ENCODE measurements at places on chromosomes 5 and 9.

GRCh38 chr9:122162415-122162814 lies 2.7 kb downstream of the MORN5 start:
- DNase-seq: no peak

- DNase-seq: no peak
Measured at GRCh38 chr5:139335811-139336210, 5.8 kb upstream of the PAIP2 start.

DNA sequence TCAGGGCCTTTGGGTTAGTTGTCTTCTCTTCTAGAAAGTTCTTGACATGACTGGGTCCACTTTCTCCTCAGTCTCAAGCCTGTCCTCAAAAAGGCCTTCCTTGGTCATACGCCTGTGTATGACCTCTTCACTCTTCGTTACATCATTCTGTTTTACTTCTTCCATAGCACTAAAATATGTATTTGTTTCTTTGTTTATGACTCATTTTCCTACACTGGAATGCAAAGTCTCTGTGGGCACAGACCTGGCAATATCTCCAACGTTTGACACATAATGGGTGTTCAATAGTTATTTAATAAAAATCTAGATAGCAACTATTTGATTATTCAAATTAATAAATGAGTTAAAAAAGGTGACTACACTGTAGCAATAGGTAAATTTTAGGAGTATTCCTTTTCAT lies 85.1 kb downstream of the YIPF5 start:
- DNase-seq: no peak

- no peak for DNase-seq
Measured at GRCh38 chr9:107105784-107106183, 177.3 kb upstream of the RAD23B start.

- no peak for DNase-seq
Measured at GRCh38 chr5:96788112-96788749, 19.5 kb downstream of the ERAP1 start.

GRCh38 chr5:74945561-74946165 lies 79.5 kb upstream of the FAM169A start:
- DNase-seq: no peak

GRCh38 chr9:70030156-70030555 lies 13.5 kb upstream of the MAMDC2 start:
- DNase-seq: no peak

DNA sequence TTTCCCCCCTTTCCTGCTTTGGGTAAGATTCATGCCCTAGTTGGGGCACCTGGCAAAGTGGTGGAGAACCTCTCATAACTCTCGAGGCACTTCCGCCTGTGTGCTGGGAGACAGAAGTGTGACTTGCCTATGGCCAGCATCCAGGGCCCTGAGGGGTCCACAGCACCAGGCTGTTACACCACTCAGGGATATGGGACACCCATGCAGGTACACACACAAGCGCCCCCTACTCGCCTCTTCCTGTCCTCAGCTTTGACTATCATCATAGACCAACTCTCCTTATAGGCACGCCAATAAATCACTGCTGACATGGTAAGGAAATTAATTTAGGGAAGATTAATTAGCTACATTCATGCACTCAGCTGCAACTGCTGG lies 45.4 kb downstream of the SHB start:
- DNase-seq: no peak

DNA sequence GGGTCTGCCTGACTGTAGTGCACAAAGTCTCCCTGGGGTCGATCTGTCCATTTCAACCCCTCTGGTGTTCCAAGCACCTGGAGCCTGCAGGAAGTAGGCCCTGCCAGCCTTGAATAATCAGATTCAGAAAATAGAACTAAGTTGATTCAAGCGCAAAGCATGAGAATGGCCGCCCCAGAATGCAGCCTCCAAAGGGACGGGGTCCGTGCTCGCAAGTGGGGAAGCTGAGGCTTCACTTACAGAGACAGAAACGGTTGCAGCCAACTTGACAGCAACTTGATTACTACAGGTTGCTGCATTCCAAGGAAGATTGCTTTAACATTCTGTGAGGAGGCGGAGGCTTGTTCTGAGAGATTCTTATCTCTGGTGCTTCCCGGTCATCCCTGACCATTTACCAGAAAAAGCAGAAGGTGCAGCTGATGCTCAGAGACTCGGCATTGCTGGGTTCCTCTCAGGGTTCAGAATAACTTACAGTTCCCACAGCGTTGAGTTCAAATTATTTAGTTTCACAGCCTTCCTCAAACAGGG lies 14.9 kb upstream of the LRRC14B start:
- no peak for DNase-seq

DNA sequence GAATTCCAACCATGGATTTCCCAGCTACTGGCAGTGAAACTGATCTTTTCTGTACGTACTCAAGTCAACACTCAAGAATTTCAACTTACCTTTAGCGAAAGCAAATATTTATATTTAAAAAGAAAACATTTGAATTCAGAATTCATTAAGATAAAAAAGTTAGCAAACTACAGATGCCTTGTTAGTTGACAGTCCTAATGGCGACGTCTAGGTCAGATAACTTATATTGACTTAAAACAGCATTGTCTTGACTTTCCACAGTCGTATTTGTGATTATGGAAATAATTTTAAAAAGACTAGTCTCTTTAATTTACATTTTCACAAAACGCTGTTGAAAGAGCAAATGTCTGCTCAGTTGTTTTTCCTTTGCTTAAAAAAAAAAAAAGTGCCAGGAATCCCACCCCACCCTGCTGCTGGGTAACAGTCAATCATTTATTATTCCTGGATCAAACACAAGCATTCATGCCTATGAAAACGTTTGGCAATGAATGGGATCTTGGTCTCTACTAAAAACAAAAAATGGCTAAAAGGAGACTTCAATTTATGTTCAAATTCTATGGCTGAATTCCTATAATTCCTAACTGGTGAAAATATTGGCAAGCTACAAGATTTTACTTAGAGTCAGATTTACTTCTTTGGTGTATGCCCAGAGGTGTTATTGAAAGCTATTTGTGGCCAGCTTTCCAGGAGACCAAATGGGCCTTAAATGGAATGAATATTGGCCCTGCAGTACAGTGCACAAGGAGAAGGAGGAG lies 22.0 kb downstream of the OR2S2 start:
- no peak for DNase-seq

DNA sequence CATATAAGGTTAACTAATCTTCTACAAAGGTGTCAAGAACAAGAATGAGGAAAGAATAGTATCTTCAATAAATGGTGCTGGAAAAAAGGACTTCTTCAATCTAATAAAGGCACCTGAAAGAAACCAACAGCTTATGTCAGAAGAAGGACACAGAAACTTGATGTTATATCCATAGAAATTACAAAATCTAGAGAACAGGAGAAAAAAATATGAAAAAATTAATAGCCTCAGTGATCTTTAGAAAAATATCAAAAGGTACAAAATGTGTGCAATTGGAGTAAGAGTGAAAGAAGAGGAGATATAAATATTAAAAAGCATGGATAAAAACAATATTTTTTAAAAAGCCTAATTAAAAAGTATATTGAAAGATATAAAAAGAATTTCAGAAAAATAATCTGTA lies 18.8 kb upstream of the PRSS3 start:
- no peak for DNase-seq

DNA sequence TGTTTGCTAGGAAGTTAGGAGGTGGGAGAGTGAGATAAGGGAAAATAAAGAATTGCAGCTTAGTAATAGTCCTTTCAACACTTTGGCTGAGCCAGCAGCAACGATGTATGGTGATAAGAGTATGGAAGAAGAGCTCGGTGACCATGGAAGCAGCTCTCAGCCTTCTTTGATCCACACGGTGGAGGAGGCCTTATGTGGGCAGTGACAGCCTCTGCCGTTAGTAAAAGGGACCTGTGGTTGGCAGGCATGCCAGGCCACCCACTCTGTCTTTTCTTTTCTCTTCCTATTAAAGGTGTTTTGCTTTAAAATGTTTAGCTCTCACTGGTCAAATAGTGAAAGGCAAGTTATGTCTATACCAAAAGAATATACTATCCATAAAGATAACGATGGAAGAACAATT lies 7.7 kb downstream of the RGS7BP start:
- no peak for DNase-seq

GRCh38 chr5:136132087-136132486 lies 558 bp upstream of the SMAD5 start:
- DNase-seq: no peak

DNA sequence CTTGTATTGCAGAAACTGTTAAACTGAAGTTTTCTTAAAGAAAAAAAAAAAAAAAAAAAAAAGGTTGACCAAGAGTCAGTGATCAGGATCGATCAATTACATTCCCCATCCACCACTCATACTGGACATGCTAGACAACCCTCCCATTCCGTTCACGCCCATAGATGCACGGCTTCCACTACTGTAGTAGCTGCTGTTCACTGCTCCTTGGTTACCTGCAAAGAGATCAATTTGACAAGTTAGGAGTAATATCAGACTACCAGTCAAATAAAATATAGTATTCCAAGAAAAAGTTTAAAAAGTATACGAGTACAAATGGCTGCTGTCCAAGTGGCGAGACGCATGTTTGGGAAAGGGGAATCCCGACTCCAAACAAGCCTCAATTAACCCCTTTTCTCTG lies 8.7 kb downstream of the HNRNPH1 start:
- DNase-seq: no peak

GRCh38 chr5:121963392-121963791 lies 1.6 kb downstream of the SRFBP1 start:
- DNase-seq: no peak

GRCh38 chr5:177509991-177510566 lies 453 bp upstream of the DOK3 start:
- DNase-seq: no peak

DNA sequence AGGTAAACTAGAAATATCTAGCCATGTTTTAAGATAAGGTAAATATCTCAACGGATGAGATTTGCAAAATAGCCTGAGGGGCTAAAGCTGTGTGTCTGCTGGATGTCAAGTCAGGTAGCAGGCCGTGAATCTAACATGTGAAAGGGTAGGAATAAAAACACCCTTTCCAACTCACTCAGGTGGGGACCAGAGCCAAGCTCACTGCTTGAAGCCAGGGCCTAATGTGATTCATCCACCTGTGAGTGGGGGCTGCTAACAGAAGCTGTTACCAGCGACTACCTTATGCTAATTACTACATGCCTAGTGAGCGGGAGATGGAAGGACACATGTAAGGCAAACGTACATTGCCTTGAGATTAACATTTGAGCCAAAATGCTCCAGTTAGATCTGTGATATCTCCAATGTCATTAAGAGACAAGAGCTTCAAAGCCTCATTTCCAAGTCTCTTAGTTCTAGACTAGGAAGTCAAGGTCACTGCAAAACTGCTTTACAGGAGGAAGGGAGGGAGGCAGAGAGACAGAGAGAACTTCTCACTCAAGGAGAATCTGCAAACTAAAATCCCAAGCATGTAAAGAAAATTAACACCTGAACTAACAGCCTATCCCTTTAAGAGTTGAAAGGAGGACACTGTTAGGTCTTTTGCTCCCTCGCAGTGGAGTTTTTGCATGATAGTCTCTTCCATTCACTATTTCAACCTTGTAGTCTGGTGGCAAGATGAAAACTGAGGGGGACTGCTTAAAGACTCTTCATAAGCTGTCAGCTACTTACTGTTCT lies 141.6 kb upstream of the RPS23 start:
- DNase-seq: no peak

- DNase-seq: no peak
Measured at GRCh38 chr5:103487218-103487617, 75.4 kb downstream of the NUDT12 start.

- DNase-seq: no peak
Measured at GRCh38 chr5:57036761-57037160, 84.8 kb upstream of the MIER3 start.

DNA sequence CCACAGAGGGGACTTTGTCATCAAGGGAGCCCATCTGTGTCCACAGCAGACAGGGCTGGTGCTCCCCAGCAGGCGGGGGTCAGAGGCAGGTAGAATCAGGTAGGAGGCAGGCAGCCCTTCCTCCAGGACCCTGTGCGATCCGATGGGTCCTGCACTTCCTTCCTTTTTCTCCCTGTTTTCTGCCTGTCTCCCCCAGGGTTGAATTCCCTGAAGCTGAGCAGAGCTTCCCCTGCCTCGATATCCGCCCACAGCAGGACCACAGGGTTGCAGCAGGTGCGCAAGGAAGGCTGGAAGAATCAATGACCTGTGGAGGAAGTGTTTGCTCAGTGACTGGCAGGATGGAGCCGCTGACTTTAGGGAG lies 69.2 kb downstream of the MRPL36 start:
- DNase-seq: no peak

DNA sequence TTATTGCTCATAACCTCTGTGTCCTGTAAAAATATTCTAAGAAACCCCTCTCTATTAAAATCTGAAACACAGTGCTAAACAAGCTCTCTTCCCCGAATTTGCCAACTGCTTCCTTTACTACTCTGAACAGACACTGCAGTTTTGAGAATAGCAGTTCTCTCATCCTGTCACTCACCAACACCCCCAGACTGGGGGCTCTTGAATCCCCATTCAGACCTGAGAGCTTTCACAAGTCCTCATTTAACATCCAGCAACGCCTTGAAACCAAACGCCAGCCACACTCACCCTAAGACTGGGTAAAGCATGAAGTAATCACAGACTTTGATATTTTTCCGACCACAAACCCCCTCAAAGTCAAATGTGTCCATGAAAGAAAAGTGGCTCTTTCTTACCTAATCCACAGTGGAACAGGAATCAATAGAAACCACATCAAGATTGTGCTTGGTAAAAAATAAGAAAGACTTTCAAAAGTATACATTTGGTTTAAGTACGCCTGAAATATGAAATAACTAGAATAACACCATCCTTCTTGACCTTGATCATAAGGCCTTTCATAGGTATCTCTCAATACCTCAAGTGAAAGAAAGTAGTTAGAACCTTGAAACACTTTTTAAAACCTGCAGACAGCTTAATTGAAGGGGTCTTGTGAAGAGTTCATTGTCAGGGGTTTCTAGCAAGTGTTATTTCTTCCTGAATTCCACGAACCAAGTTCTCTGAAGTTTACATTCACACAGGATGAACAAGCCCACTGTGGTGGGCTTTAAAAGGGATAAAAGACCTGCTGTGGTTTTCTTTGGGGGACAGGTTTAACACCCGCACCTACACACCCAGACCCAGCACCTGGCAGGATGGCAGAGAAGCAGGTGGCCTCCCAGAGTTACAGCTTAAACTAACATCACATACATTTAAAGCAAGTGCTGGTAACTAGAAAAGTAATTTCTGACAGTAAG lies 412.6 kb downstream of the MLLT3 start:
- peak; percentile 12 for DNase-seq

DNA sequence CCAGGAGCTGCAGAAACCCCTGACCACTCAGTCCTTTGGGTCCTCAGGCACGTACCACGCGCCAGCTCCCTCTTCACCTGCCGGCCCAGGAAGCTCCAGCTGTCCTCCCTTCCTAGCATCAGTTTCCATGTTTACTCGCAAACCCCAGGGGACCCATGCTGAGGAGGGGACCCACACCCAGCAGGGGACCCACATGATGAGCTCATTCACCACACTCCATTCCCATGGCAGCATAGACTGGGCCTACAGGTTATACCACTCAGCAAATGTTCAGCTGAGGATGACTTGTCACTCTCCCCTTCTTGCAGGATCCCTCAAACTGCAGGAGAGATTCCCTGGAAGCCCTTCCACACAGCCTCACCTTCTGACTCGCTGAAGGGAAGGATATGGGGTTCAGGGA lies 73.5 kb upstream of the GALNT10 start:
- no peak for DNase-seq

- DNase-seq: no peak
Measured at GRCh38 chr5:142521706-142522105, 164.2 kb downstream of the FGF1 start.

GRCh38 chr9:134027561-134027960 lies 2.3 kb downstream of the BRD3OS start:
- no peak for DNase-seq

- DNase-seq: no peak
Measured at GRCh38 chr5:59126016-59126707, 543.3 kb downstream of the RAB3C start.

GRCh38 chr9:95478335-95478734 lies 38.4 kb downstream of the PTCH1 start:
- DNase-seq: no peak
